RPMI8226 (cell line): ENCODE measurements at places on chromosomes 1 and 21.

GRCh38 chr21:41612674-41613532, 104.9 kb upstream of the TMPRSS2 start:
- peak; percentile 44 for DNase-seq

DNA sequence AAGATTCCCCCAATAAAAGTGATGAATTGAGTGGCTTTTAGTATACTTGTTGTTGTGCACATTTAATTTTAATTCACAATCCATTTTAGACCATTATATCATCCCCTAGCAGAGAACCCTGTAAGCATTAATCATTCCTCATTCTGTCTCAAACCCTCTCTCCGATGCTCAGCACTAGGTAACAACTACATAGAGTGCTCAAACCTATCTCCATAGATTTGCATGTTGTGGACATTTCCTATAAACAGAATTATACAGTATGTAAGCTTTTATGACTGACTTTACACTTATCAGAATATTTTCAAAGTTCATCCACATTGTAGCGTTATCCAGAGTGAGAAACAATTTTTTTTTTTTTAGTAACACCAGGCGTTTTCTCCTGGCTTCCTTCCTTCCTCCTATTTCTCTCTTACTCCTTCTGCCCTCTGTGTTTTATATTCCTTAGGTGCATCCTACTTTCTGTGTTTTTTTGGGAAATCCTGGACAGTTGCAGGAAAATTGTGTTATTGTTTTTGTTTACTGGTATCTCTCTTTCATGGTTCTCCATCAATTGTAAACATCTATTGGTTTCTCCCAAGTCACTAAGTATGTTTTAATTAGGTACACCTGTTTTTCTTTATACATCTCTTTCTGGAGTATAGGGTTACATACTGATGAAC, 1528.0 kb upstream of the TPTE start:
- DNase-seq = no peak

DNA sequence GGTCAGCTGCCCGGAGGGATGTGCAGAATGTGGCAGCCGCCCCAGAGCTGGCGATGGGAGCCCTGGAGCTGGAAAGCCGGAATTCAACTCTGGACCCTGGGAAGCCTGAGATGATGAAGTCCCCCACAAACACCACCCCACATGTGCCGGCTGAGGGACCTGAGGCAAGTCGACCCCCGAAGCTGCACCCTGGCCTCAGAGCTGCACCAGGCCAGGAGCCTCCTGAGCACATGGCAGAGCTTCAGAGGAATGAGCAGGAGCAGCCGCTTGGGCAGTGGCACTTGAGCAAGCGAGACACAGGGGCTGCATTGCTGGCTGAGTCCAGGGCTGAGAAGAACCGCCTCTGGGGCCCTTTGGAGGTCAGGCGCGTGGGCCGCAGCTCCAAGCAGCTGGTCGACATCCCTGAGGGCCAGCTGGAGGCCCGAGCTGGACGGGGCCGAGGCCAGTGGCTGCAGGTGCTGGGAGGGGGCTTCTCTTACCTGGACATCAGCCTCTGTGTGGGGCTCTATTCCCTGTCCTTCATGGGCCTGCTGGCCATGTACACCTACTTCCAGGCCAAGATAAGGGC, 33.5 kb upstream of the LHX4 start:
- no peak for DNase-seq

DNA sequence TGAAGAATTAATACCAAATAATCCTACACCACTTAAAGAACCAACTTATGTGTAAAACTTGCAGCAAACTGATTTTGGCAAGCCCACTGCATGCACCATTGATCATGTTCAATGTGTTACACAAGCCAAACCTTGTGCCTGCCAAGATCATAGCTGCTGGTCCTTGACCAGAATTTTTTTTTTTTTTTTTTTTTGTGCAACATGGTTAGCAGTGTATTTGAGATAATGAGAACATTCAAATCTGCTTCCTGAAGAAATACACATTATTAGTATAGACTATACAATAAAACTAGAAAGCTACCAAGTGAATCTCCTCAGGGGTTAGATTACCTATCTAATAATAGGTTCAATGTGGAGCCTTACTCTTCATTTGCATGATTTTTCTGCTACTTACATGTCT, 421.0 kb downstream of the MRPL39 start:
- DNase-seq = no peak

DNA sequence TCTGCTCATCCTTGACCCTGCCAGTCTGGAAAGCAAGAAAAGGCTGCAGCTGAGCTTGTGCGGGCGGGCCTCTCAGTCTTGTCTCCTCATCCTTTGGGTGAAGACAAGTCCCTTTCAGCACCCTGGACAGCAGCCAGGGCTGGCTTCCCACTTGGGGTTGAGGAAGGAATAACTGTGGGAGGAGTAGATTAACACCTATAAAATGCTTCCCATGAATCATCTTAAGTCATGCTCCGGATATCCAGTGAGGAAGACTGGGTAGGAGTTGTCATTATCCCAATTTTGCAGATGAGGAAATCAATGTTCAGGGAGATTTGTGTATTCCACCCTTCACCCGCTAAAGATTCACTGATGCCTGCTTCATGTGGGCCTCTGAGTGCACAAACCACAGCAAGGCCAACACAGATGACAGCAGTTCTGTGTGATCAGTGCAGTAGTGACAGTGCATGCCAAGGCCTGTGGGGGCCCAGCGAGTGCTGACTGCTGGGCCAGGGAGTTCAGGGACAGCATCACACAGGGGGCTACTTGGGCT, 20.1 kb upstream of the COL16A1 start:
- DNase-seq = peak; percentile 87

GRCh38 chr1:9438431-9439073, 100.7 kb upstream of the SLC25A33 start:
- DNase-seq = no peak

GRCh38 chr1:199982606-199983005, 44.9 kb upstream of the NR5A2 start:
- no peak for DNase-seq

- DNase-seq = no peak
Measured at GRCh38 chr1:106278716-106279115, 777.8 kb upstream of the PRMT6 start.

GRCh38 chr1:50414853-50415234, 8.4 kb downstream of the DMRTA2 start:
- DNase-seq = no peak

DNA sequence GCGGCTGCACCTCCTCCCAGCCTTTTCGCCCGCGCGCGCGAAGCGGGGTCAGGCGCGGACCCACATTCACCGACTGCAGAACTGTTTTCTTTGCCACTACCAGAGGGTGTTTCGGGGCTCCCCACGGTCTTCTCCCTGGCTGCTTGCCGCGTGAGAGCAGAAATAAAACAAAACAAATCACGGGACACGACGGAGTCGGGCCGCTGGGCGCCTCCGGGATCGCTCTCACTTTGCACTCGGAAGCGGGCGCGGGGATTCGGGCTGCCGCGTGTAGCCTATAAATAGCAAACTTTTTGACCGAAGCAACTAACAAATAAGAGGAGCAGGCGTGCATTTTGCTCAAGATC, 412.3 kb upstream of the ESRRG start:
- DNase-seq = no peak

GRCh38 chr21:32113486-32113885, 165.4 kb downstream of the MIS18A start:
- no peak for DNase-seq

DNA sequence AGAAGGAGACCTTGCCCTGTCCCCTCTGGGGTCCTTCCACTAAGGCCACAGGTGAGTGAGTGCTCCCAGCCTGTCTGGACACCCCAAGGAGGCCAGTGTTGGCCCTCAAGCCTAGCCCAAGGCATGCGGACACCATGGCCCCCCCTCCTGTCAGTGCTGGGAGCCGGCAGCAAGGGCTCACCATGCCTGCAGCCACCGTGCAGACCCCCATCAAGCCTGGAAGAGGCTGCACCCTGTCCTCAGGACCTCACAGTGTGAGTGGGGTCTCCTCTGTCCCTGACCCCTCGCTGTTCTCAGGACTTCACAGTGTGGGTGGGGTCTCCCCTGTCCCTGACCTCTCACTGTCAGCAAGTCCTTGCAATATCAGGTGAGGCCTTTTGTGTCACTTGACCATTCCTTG, 33.2 kb upstream of the PRSS38 start:
- no peak for DNase-seq

GRCh38 chr1:55445416-55445815, 230.3 kb upstream of the USP24 start:
- no peak for DNase-seq

GRCh38 chr21:42595283-42596187, 57.9 kb upstream of the PDE9A start:
- no peak for DNase-seq

GRCh38 chr21:35575280-35575915, 484.9 kb downstream of the SETD4 start:
- DNase-seq = no peak

DNA sequence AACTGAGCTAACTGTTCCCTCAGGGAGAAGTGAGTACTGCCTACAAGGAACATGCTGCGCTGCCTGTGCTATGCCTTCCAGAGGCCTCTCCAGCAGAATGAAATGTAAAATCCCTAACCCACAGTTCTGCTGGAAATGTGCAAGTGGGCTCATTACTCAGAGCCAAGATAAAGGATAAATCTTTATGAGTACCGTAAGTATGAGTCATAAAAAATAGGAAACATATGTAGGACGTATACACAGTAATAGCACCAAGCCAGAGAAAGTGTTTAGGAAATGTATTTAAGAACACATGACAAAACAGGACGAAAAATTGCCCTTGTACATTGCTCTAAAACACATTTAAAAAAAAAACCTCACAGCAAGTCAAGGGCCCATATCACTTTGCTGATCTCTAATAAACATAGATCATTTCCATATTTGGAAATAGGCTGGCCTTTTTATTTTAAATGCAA, 104.6 kb downstream of the TGFBR3 start:
- no peak for DNase-seq

DNA sequence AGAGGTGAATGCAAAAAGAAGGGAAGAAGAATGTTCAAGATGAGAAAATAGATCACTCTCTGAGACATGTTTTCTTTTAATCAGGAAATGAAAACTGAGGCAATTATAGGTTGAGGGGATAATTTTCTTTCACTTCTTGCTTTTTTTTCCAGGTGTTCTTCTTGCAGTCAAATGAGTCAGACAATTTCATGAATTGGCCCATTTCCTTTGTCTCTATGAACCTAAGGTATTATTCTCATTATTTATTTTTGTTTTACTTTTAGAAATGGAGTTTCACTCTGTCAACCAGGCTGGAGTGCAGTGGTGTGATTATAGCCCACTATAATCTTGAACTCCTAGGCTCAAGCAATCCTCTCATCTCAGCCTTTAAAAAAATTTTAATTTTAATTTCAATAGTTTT, 3.5 kb upstream of the VASH2 start:
- peak; percentile 49 for DNase-seq

DNA sequence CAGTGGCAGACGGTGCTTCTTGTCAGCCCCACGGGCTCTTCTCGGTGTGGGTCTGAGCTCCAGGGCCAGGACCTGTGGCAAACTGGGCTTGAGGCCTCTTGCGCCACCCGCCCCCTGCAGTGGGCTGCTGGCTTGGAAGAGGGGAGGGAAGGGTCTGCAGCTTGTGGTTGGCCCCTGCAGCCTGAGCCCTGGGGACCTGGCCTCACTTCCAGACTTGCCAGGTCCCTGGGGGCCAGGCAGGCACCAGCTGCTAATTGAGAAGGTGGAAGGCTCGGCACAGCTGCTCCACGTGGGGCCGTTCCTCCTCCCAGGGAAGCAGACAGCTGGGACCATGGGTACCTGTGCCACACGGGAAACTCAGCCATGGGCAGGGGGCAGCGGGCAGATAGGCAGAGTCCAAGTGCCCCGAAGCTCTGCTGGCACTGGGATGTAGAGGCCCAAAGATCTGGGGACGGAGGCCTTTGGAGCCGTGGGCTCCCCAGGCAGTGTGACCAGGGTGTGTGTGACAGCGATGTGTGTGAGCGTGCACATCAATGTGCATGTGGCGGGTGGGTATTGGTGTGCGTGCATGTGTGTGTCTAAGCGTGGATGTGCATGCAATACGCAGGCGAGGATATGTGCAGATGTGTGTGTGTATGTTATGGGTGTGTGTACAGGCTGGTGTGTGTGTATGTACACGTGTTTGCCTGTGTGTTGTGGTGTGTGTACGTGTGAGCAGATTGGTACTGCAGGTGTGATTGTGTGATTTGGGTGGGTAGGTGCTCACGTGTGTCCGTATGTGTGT, 39.3 kb downstream of the TP73 start:
- no peak for DNase-seq

GRCh38 chr1:110579460-110579859, 26.7 kb downstream of the KCNA2 start:
- no peak for DNase-seq
